Neural crest cell (in vitro differentiated cells): ENCODE measurements at places on chromosomes 5 and 9. TPM values are rescaled to one million over a fixed set of nuclear protein-coding genes. Genes with fewer than 3 reads are reported as not detected.

The FGF1 gene
- total RNA-seq, result not detected in 2 replicates

The RALGDS gene
- 72.4 and 73.8 TPM in 2 replicates for total RNA-seq

The IDNK gene
- total RNA-seq, result 2.6 and 2.9 TPM in 2 replicates

GRCh38 chr9:114791312-114791711 is 14.5 kb downstream of the TNFSF15 start:
- no peaks in the 10 kb centered on the region for H3K4me1 ChIP-seq
- peaks cover 13% of the 10 kb centered on the region for H3K27me3 ChIP-seq
- DNase-seq, result no peak
- H3K36me3 ChIP-seq, result no peaks in the 10 kb centered on the region
- no peak overlapping the region for H3K4me3 ChIP-seq

DNA sequence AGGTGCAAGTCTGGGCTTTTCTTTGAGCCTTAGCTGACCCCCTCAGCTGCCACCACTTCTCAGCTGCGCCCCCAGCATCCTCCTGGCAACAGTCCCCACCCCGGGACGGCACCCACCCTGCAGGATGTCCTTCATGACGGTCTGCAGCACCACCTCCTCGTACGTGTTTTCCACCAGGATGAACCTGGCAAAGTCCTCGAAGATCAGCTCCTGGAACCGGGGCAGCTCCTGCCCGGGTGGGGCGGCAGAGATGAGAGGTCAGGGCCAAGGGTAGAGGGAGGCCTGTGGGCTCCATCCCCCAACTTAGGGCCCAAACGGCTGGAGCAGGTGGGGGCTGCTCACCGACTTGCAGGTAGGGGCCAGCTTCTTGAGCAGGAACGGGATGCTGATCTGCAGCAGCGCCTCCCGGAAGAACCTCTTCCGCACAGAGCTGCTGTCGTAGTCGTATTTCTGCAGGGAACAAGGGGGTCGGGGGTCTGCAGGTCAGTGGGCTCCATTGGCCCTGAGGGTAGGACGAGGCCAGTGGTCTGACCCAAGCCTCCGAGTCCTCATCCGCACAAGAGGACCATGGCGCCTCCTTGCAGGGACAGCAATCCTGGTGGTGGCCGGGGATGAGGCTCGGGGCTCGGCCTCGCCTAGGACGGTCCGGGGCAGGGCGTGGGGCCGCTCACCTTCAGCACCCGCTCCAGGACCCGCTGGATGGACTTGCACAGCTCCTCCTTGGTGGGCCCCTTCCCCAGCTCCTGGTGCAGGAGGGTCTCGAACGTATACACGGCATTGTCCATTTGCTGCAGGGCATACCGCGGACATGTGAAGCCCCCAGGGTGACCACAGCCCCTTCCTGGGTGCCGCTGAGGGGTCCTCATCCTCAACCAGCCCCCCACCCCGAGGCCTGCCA is 56.7 kb downstream of the LRSAM1 start:
- H3K27ac ChIP-seq, result no peak overlapping the region
- peaks cover under 1% of the 10 kb centered on the region for H3K36me3 ChIP-seq
- DNase-seq, result no peak
- peaks cover 3% of the 10 kb centered on the region for H3K4me1 ChIP-seq

- H3K4me1 ChIP-seq, result peaks cover 4% of the 10 kb centered on the region
- H3K27ac ChIP-seq, result no peak overlapping the region
- H3K4me3 ChIP-seq, result no peak overlapping the region
- no peak for DNase-seq
- no peaks in the 10 kb centered on the region for H3K27me3 ChIP-seq
- no peaks in the 10 kb centered on the region for H3K36me3 ChIP-seq
Measured at GRCh38 chr5:139488260-139488659, 5.7 kb upstream of the STING1 start.

DNA sequence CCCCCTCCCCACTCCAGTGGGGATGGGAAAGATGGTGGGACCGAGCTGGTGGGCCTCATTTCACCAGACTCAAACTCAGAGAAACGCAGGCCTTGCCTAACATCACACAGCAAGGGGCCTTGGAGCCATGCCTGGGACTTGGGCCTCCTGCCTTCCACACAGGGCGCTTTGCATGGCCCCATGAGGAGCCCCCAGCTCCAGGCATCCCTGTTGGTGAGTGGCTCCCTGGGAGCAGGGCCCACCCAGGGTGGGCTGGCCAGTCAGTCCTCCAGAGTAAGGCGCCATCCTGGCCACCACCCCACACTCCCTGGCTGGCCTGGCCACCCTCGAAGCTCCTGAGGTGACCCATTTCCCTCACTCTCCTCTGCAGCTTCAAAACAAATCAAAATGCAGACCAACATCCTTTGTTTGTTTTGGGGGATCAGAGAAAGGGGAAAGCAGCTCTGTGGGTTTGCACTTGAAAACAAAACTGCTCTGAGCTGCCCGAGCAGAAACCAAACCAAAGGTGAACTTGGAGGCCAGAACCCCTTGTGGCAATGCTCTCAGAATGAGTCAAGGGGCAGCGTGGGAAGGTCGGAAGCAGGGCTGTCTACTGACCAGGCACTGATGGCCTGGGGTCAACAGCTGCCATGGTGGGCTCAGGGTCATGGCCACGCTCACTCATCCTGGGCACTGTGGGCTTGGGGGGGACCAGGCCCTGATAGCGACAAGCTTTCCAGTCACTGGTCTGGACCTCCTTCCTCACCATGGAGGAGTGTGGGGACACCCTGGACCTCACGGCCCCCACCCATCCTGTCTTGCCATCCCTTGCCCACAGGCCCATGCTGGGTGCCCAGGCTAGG is 37.0 kb upstream of the VDAC1 start:
- no peaks in the 10 kb centered on the region for H3K36me3 ChIP-seq
- H3K4me1 ChIP-seq, result peaks cover 4% of the 10 kb centered on the region
- DNase-seq, result no peak
- H3K4me3 ChIP-seq, result no peak overlapping the region
- no peaks in the 10 kb centered on the region for H3K27me3 ChIP-seq
